ENCODE measurements at places on chromosomes 13 and 19.

DNA sequence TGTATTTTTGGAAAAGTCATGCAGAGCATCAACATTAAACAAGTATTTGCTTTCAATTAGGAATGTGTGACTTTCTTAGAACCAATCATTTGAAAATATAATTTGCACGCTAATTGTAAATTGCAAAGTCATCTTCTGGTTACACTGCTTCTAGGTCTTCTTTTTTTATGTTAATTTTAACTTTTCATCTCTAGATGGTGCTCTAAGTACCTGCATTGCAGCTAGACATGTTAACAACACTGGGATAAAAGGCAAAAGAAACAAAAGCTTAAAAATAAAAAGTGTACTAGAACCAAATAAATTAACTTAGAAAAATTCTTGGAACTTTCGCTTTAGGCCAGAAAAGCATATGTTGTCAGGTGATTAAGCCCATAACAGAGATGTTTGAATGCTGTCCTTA, 2758.2 kb downstream of the PCDH9 start:
- no peak for DNase-seq

GRCh38 chr19:48673436-48674100, 751 bp upstream of the NTN5 start:
- DNase-seq = no peak

GRCh38 chr19:58571575-58571947, 1.6 kb downstream of the MZF1 start:
- DNase-seq = no peak

GRCh38 chr13:107296804-107297203, 728.9 kb upstream of the ARGLU1 start:
- no peak for DNase-seq

DNA sequence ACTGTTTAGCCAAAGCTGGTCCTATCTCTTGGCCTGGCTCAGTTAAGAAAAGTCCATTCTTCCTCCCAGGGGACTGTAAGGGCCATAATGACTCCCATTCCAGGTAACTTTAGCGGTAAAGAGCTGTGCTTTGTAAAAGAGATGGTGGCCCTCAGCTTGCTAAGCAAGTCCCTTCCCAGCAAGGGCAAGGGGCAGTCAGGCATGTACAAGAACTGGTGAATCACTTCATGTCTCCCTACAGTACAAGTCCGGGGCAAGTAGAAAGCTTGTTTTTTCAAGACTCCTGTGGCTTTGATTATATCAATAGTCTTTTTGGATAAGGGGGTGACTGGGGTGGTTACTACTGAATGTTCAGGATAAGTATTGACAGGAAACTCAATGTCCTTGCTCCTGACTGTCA, 88.9 kb downstream of the SLC25A15 start:
- DNase-seq = no peak

DNA sequence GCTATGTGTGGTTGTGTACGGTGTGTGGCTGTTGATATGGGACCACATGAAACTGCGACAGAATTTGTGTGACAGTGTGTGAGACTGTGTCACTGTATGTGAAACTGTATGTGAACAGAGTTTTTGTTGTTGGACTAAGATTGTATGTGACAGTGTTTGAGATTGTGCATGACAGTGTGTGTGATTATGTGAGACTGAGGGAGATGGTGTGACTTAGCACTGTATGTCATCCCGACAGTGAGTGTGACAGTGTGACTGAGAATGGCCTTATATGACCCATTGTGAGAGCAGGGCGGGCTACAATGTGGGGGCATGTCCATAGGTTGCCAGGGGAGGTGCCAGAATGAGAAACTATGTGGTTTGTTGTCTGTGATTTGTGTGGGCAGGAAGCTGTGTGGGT, 930 bp downstream of the ZNF583 start:
- DNase-seq = peak; percentile 9

DNA sequence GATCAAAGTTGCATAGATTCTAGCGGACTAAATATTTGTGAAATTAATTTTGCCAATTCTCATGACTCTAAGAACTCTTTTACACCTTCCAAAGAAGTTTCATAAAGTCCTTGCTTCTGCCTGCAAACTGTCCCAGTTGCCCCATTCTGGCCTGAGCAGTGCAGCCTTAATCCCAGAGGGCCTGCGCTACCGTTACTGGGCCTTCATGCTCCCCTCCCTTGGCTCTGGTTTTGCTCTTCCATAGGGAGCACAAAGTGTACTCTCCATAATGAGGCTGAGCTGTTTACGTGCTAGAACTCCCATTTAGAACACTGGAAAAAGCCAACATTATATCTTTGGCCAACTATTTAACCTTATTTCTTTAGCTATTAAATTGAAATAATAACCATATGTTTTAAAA, 2.1 kb downstream of the MTIF3 start:
- DNase-seq = no peak

- peak; percentile 5 for DNase-seq
Measured at GRCh38 chr19:22052644-22053013, 345 bp downstream of the ZNF257 start.

DNA sequence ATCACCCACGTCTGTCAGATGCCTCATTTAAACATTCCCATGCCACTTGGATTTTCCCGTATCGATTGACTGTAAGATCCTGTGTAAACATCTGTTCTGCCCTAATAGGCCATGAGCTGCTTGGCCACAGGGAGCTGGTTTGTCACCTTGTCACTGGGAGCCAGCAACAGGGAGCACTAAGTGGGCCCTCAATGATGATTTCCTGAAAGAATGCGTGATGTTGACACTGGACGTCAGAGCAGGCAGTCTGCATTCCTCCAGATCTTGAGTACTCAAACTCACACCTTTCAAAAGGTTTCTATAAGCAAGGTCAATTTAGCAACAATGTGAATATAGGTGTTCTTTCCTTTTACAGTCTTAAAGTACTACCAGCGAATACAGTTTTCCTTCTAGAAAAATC, 78.8 kb downstream of the TUBGCP3 start:
- DNase-seq = no peak

- DNase-seq = peak; percentile 56
Measured at GRCh38 chr19:41449079-41449864, 6.3 kb downstream of the ERICH4 start.

DNA sequence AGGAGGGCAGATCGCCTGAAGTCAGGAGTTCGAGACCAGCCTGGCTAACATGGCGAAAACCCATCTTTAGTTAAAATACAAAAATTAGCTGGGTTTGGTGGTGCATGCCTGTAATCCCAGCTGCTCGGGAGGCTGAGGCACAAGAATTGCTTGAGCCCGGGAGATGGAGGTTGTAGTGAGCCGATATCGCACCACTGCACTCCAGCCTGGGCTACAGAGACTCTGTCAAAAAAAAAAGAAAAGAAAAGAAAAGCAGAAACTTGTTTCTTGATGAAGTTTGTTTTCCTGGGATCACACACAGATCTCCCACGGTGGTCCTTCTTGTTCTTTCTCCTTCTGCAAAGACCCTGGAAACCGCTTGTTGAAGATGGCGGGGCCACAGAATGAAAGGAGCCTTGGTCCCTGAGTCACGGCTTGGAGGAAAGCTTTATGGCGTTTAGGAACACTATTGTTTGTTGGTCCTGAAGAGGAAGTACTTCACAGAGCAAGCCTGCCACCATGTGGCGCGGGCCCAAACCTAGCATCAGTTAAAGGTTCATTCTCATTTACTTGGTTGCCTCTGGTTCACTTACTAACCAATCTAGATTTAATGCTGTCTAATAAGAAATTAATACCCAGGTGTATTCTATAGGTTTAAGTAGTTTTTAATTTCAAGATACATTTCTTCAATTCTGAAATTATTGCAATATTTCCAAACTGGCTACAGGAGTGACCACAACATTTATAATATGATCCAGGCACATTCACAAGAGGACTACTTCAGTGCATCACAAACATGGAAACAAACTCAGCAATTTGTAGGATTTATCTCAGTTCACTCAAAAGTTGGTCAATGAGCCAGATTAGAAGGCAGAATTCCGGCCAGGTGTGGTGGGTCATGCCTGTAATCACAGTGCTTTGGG, 21.3 kb upstream of the ARL11 start:
- DNase-seq = peak; percentile 76

DNA sequence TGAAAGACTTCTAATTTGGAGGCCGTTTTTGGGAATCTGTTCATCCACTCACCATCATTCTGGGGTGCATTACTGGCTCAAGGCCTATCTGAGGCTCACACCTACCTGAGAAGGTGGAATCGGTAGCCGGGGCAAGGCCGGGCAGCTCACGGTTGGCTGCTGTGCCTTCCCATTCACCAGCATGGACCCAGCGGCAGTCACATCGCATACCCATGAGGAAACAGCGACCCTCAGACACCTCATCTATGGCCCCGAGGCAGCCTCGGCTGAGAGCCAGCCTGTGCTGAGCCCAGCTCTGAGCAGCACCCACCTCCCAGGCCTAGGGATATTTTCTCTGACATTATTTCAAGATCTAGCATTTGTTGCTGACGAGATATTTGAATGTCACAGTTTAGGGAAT, 130.5 kb downstream of the ATP11A start:
- no peak for DNase-seq

- DNase-seq = peak; percentile 89
Measured at GRCh38 chr19:36141039-36141927, 1.4 kb downstream of the CAPNS1 start.

DNA sequence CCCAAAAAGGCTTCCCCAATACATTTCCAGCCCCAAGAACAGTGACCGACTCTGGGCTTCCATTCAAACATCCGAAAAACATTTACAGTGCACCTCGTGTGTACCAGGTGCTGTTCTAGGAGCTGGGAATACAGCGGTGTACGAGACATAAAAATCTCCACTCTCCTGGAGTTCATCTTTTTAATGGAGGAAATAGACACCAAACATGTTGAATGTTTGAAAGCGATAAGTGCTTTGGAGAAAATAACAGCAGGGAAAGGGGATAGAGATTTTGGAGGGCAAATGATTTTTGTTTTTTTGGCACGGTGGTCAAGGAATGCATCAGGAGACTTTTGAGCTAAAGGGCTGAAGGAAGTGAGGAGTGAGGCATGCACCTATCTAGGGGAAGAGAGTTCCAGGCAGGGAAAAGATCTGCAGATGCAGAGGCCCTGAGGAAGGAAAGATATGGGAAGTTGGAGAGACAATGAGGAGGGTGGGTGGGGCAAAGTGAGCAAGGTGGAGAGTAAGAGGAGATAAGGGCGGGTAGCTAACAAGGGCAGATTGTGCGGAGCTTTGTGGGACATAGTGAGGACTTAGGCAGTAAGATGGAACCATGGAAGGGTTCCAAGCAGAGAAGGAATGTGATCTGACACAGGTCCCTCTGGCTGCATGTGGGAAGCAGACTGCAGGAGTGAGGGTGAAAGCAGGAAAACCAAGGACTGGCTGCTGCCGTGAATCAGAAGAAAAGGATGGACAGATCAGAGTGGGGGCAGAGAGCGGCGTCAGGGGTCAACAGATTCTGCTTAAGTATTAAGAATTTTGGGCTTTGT, 703 bp upstream of the FBL start:
- DNase-seq = no peak

DNA sequence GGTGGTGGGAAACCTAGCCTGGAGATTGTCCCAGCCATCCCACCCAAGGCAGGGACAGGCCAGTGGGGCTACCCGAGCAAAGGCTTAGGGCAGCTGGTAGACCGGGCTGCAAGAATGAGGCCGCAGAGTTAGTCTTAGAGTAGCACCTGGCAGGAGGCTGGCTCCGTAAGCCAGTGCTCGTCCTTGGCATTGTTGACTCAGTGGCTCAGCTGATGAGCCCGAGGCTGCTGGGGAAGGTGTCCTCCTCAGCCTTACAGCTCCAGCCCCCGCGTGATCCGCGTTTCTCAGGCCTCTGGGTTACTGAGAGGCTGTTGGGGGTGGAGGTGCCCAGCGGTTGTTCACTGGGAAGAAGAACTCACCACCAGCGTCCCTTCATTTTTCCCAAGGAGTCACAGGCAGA, 24.7 kb downstream of the PPP1R37 start:
- no peak for DNase-seq

GRCh38 chr13:49679246-49679645, 12.0 kb downstream of the EBPL start:
- no peak for DNase-seq

DNA sequence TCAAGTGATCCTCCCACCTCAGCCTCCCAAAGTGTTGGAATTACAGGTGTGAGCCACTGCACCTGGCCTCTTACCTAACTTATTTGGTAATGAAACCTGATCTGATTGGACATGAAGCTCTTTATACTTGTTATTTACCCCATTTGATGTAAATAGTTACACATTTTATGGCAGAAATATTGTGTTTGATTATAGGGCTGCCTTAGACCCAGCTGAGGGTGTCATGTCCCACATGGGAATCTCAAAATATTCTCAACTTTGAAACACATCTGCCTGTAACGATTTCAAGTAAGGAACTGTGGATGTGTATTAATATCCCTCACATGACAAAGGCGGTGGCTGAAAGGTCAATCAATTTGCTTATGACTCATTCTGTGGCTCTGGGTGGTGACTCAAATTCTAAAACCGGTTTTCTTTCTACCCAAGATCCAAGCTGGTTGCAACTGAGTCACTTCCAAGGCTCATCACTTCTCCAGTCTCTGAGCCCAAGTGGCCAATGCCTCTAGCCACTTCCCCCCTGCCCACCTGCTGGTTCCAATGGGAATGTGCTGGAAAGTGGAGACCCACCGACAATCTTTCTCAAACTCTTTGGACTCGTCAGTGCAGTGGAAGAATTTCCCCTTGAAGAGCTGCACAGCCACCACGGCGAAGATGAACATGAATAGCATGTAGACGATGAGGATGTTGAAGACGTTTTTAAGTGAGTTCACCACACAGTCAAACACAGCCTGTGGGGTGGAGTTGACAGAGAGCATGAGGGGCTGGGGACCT, 110.9 kb downstream of the IER2 start:
- no peak for DNase-seq

- DNase-seq = no peak
Measured at GRCh38 chr19:2462635-2463421, 6.1 kb upstream of the LMNB2 start.

- DNase-seq = no peak
Measured at GRCh38 chr19:36449059-36449670, 30.7 kb upstream of the ZFP82 start.

DNA sequence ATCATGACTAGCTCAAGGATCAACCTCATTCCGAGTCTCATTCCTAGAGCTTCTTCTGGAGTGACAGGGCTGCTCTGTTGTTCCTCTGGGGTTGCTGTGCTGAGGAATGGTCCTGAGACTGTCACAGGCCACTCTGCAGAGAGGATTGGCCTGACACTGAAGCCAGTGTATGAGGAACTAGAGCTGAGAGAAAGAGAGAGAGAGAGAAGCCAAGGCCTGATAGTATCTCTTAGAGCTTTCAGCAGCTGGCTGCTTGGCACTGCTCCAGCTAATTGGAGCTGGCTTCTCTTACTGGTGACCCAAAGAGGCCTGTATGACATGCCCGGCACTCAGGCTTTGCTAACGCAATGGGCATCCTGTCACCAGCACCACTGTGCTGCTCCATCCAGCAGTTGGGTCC, 73.4 kb upstream of the FLT1 start:
- DNase-seq = no peak

DNA sequence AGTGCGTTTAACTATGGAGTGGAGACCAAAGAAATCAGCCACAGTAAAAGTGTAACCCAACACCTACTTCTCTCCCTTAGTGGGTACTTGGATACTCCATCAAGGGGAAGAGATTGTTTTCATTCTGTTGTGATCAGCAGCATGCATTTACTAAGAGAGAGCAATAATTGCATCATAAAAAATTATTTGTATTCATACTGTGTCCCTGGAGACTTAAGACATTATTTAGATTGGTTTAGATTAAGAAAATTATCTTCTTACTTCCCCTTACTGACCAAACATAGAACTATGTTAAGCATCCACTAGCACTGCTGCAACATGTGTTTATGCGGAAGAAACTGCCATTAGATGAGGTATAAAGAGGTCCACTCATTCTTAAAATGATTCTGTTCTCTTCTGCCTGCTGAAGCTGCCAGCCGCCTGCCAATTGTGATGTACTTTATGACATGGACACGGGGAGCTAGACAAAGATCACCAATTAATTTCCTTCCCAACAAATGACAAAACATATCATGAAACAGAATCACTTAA, 738.5 kb downstream of the DIAPH3 start:
- DNase-seq = no peak

All from stimulated activated CD4-positive, alpha-beta T cell treated with anti-CD3 and anti-CD28 coated beads, Interleukin-4, amount 100 ng/mL, for 4 hours (primary cell).